ENCODE measurements at places on chromosomes 12 and 14.

DNA sequence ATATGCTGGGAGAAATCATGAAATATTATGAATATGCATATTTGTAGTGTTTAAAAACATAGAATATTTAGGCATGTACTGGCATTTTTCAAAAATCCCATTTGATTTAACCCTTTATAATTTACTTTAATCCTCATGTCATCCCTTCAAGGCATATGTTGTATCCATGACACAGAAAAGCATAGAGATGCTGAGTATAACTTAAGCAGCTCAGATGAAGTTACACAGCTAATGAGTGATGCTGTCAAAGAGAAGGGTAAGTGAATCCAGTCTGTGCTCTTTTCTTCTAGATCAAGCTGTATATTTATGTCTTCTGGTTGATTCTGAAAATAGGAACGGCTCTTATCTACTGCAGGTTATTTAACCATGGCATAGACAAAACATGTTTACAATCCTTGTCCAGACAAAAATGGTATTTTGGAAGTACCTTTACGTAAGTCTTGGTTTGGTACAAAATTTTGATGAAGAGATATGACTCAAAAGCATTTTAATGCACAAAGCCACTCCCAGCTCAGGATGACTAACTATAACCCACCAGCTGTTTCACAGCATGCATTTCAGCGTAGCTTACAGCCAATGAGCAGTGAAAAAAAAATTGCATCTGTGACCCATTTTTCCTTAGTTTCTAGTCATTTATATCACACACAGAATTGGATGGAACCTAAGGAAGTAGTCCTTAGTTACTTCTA, 201.7 kb downstream of the STXBP6 start:
- no peak for DNase-seq

DNA sequence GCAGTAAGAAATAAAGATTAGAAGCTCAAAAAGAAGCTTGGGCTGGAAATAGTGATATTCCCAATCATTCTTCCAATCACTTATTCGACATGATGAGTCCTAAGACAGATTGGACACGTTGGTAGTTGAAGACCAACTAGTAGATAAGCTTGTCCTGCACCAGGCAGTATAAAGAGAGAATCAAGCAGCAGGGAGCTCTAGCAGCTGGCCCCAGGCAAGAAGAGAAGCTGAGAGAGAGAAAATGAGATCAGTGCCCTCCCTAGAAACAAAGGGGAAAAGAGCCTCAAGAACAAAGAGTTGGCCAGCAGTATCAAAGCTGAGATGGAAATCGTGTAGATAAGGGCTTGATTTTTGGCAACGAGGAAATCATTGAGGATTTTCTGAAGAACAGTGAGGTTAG, 20.6 kb downstream of the RASSF8 start:
- DNase-seq, result no peak

- DNase-seq, result no peak
Measured at GRCh38 chr12:119171691-119172425, 6.9 kb upstream of the HSPB8 start.

- no peak for DNase-seq
Measured at GRCh38 chr12:64600164-64600561, 10.1 kb upstream of the RASSF3 start.

DNA sequence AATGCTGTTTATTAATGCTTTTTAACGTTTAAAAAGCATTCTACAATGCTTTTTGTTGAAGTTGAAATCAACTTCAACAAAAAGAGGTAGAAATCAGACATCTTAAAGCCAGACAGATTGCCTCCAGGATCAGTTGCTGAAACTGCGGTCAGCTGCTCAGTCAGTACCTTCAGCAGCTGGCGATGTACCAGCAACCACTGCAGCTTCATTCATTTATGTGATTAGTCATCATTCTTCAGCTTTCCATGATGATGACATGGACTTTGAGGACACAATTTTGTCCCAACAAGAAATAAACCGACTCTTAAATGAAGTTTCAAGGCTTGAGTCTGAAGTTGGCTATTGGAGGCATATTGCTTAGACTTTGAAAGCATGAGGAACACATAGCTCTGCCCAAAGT, 31.5 kb upstream of the NUAK1 start:
- DNase-seq, result no peak

GRCh38 chr12:18837025-18837424, 99.1 kb downstream of the CAPZA3 start:
- no peak for DNase-seq

DNA sequence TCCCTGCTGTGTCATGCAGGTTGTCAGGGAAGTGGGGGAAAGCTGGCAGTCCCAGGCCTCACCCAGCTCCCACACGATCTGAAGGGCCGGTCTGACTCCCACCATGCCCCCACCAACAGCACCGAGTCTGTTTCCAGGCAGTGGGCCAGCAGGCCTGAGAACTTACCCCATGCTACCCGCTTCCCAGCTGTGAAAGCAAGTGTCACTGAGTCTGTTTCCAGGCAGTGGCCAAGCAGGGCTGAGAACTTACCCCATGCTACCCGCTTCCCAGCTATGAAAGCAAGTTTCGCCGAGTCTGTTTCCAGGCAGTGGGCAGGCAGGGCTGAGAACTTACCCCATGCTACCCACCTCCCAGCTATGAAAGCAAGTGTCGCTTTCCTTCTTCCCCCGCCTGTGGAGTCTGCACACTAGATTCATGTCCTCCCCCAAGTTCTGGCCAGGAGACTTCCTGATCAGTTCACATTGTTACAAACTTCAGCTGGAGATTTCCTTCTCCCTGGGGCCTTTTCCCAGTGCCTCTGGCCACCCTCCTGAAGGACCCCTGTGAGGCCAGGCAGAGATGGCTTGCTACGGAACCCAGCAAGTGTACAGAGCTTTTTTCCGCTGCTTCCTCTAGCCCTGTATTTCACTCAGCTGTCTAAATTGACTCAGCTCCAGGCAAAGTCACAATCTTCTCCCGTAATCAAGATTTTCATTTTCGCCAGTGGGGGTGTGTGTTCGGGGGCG, 435.4 kb downstream of the TMTC2 start:
- no peak for DNase-seq

- peak; percentile 57 for DNase-seq
Measured at GRCh38 chr14:24013654-24014514, 25.2 kb downstream of the DHRS4L2 start.

DNA sequence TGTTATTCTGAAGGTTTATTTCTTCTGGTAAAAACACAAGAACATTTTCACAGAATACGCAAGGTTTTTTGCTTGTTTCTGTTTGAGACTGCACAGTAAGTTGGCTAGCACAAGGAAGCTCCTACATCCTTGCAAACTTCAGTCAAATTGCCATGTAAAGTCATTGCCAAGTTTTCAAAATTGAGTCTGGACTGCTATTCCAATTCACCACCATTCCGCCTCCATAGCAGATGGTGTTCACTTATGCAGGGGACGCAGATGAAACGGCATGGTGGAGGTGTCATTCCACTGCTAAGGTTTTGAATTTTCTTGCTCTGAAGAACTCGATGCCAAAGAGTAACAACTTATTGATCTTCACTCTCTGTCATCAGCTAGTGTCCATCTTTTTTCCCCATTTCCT, 303.9 kb upstream of the SYT1 start:
- no peak for DNase-seq

DNA sequence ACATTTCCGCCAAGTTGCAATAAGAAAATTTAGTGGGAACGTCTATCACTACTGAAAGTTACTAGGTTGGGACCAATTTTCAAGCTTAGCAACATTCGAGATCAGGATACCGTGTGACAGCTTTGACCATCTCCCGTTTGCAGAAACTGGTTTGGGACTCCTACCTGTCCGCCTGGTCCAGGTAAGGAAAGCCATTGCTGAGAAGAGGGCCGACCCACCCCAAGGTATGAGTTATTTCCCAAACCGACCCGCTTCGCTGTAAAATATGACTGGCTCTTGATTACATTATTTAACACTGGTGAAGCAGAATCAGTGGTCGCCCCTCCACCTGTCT, 271 bp downstream of the DNAI7 start:
- no peak for DNase-seq

DNA sequence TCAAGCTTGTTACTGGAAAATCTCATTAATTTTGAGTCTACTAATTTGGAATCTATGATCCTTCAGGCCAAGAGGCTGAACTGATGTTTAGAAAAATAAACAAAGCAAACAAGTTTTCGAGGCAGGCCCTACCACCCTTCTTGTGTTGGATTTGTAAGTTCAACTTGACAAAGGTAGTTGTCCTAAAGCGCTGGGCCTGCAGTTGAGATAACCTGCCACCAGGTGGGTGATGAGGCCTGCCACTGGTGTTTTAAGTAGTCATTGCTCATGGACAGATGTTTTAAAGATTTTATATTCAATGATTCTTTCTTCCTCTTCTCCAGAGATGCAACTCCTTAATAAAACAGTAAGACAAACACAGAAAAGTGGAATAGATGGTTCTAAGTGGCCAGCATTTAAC, 19.4 kb downstream of the ACVRL1 start:
- no peak for DNase-seq

DNA sequence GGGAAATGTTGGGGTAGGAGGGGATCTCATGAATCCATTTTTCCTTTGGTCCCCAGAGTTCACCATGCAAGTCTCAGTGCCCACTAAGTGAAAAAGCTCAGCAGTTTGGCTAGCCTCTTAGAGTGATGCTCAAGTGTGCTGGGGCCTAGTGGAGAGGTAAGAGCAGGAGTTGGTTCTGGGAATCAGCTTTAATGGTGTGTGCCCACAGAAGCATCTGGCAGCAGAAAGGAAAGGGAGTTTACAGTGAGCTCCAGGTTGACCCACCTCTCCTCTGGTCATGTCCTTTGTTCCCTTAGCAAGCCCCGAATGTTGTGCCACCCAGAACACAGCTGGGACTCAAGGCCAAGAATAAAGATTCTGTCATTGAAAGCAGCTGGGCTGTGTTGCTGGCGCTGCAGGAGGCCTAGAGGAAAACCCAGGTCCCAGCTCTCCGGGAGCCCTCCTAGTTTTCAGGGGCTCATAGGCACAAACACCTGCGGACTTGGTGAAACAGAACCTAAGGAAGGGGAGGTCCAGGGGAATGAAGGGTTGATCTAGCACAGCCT, 320.8 kb downstream of the ZFP36L1 start:
- no peak for DNase-seq

DNA sequence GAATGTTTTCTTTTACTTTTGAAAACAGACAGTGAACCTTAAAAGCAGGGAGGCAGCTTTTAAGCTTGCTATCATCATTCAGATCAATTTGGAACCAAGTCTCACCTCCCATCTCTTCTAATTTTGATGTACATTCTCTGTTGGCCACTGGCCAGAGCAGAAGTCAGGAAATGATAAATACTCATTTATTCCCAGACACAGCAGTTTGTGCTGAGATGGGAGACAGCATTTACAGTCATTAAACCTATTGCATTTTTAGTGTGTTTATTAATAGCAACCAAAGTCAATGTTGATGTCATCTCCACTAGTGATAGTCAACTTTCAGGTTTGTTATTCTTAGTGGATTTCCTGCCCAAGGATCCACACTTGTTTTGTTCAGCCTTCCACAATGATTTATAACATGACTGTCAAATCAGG, 320.0 kb upstream of the ATP2B1 start:
- DNase-seq, result no peak

DNA sequence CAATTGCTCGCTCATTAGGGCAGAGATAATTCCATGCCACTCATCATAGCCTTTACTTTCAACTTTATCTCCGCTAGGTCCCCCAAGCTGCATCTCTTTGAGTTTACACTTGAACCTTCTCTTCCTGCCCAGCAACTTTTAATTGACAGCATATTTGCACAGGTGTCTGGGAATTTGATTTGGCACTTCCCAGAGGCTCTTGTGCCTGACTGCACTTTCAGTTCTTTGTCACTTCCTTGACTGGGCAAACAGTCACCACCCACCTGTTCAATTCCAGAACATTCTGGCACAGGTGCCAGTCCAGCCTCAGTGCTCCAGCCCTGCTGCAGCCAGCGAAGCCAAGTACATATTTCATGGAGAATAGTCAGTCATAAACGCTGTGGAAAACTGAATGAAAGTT, 110.1 kb upstream of the LRIG3 start:
- no peak for DNase-seq

DNA sequence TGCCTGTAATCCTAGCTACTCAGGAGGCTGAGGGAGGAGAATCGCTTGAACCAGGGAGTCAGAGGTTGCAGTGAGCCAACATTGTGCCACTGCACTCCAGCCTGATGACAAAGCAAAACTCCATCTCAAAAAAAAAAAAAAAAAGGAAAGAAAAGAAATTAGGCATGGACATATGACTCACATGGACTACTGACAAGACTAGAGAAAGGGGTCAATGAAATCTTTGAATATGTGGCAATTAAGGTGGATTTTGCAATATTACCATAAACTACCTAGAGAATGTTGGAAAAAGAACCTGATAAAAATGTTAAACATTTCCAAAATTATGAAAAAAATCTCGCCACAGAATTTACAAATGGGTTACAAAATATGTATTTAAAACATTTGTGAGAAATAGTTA, 873.6 kb downstream of the C12orf50 start:
- DNase-seq, result no peak

DNA sequence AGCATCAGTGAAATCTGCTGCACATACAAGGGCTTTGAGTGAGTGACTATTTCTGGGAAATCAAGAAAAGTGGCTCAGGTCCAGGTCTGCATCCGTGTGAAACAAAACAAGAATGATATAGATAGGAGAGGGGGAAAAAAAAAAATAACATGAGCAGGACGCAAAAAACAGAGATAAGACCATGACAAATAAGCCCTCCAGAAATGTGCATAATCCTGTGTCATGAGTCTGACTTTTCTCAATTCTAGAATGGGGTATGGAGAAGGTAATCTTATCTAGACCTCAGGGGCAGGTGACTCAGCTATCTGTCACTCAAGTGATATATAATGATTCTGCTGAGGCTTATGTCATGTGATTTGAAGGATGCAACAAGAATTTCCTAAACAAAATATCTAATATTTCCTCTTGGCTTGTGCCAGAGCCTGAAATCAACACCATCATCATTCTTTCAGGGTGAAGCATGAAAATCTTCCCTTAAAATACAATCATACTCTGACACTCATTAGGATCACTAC, 250.0 kb downstream of the PHLDA1 start:
- no peak for DNase-seq

- DNase-seq, result no peak
Measured at GRCh38 chr12:28242496-28243309, 52.4 kb downstream of the CCDC91 start.

- no peak for DNase-seq
Measured at GRCh38 chr12:66438601-66439000, 136.3 kb downstream of the HELB start.

GRCh38 chr12:39173726-39174125, 268.3 kb upstream of the CPNE8 start:
- DNase-seq, result no peak

DNA sequence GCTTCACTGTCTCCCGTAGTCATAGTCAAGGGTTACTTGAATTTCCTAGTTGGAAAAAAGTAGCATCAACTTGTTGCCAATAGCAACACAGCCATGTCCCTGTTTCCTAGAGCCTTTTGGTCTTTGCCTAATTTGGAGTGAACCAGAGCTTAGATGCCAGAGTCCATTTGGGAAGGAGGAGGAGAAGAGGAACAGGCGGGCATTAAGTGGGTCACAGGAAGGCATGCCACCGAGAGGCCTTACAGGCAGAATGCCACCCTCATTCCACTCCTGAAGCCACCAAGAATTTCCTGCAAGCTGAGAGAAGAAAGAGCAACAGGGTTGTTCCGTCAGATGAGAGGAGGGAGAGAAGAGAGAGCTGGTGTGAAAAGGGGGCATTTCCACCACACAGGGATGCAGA, 339.5 kb downstream of the DPF3 start:
- no peak for DNase-seq

Measured in GM12891 (cell line).